ENCODE measurements at places on chromosomes 3 and 15.

- peak; percentile 80 for DNase-seq
These were observed 75.1 kb downstream of the SLC12A8 start for GRCh38 chr3:125137358-125138033.

DNA sequence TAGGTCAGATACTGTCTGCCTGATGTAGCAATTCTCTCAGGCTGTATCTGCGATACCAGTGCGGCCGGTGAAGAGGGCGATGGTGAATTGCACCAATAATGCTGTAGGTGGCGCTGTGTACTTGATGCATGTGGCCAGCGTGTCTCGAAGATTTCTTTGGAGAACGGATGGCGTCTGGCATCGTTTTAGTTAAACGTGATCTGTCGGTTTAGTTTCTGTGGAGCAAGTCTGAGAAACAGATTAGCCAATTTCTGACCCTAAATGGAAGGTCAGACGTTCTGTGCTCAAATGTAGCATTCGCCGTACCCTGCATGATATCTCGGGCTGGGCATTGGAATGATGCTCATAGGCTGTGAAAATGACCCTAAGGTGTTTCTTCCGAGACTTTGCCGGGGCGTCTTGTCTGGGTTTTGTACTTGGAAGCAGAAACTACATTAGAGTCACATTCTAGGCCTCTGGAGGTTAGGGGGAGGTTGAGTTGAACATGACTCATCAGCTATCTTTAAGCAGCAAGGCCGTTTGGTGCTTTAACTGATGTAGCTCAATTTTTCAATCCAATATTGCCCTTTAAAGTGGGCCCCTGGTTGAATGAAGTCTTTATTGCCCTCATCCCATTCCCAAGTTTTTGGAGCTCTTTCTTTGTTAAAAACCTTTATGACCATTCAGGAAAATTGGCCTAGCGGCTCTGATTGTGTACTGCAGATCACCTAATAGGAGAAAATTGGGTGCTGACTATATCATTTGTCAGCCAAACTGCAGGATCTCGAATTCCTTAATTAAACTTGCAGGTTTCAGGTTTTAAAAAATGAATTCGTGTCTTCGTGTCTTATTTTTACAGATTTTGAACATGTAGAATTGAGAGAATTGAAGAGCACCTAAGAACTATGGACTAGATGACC, 80.0 kb downstream of the SQOR start:
- peak; percentile 49 for DNase-seq

DNA sequence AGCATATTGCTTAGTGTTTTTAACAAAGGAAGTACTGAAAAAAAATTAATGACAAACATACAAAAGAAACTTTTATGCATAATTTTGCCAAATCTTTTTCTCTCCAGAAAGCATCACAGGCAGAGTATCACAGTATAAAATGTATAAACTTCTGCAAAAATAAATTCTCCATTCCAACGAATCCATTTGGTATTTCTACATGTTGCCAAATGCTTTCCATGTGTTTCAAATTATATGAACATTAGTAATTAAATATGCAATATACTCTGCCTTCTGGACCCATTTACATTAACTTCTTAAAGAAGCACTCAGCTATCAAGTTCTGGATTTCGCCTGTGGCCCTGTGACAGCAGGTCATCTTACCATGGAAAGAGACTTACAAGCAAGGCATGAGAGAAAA, 189.1 kb upstream of the ALCAM start:
- DNase-seq, result peak; percentile 5

DNA sequence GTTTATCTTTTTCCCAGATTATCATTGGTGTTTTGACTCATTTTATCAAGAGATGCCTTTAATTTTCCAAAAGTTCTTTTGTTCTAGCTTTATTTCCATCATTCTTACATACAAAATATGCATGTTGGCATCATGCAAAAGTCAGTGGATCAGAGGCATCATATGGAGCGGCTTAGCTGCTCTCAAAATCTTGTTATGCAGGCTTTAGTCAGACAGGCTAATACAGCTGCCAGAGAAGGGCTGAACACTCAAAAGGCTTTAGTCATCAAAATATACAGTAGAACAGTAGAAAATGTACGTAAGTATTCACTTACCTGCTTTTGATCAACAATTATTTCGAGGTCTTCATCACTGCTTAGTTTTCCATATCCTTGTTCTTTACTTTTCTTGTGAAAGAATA, 65.5 kb downstream of the PEX5L start:
- no peak for DNase-seq

DNA sequence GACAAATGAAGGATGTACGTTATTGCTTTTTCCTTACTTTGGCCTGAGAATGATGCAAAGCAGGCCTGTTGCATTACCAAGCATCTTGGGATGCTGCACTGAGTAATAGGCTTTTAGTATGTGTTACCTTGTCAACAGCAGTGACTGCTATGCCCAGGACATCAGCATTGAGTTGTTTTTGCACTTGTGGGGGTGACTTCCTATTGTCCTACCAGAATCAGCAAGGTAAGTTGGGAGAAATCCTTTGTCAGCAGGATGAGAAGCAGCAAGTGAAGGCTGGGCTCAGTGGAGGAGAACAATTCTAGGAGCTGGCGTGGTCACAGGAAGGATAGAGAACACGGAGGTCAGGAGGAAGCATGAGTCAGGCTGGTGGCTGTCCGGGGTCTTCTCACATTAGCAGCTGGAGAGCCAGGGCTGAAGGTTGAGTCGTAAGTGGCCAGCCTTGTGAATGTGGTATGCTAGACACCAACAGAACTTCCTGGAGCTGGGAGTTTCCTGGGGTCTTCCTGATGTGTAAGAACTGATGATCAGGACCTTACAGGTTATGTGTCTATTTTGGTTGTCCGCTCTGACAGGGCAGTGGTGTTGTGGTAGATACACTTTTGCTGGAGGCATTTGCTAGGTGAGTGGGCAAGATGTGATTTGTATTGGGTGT, 142.7 kb downstream of the FNDC3B start:
- DNase-seq, result peak; percentile 17

DNA sequence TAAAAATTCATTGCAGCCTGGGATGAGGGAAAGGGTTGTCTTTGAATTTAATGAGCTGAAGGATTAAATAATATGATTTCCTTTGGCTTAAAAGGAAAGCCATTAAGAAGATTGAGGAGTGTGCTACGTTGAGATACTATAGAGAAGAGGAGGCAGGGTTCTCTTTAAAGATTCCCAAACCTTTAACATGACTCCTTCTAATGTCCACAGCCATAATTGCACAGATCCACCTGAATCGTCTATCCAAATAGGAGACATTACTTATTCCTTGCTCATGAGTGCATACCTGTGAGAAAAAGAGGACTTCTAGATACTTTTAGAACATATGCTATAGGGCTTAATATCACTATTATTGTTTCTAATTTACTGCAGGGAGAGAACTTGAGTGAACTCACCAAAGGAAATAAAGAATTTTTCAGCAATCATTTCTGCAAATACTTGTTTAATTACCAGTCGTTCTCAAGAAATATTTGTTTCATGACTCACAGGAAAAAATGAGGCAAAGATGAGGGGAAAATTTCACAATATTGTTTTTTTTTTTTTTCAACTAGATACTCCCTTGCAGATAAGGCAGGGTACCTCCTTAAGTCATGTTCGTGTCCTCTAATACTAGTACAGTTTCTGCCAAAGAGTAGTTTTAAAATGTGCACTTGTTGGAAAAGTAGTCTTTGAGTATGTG, 8.9 kb upstream of the SUCNR1 start:
- peak; percentile 61 for DNase-seq

DNA sequence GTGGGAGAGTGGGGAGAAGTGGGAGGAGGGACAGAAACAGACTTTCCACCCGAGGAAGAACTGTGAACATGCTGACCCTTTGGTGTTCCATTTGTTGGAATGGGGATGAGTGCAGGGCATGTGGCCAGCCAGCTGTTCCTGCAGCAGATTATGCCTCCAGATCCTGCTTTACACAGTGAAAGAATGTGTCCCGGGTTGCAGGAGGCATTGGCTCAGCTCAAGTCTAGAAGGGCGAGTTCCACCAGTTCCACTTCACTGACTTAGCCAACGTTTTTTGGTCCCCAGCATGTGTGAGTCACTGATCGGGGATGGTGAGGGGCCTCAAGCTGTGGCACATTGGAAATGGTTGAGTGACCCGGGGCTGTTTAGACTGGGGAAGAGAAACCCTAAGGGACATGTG, 307.0 kb upstream of the ROPN1 start:
- no peak for DNase-seq

DNA sequence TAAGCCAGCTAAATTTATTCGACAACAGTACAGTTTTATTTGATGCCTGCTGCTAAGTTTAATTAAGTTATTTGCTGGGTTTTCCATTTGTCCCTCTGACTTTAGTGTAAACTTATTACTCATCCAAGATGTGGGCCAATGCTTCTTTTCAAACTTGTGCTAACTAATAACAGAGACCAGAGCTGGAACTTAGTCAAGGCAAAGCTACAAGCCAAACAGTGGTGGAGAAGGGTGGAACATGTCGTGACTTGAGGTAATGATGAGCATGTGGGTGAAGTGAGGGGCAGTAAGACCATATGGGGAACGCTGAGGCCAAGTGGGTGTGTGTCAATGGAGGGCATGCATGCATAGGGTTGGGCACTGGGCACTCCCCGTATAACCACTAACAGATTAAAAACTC, 63.9 kb downstream of the NMD3 start:
- DNase-seq, result no peak

GRCh38 chr3:42500091-42500490, 2.4 kb upstream of the VIPR1 start:
- no peak for DNase-seq

- DNase-seq, result no peak
These were observed 11.5 kb upstream of the NEK10 start for GRCh38 chr3:27380433-27381357.

DNA sequence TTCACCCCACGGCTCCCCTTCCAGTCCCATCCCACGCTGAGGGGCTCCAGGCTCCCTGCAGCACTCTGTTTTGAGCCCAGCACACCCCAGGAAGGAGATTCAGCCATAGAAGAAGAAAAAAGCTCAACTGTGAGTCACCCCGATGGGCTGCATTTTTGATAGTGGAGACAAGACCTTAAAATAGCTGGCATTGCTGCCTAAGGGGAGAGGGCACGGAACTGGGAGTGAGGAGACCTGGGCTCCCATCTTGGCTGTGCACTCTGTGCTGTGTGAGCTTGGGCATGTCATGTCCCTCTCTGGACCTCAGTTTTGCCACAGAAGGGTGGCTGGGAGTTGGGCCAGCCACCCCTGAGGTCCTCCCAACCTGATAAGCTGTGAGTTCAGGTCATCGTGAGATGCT, 57.2 kb upstream of the SMAD6 start:
- DNase-seq, result peak; percentile 44

DNA sequence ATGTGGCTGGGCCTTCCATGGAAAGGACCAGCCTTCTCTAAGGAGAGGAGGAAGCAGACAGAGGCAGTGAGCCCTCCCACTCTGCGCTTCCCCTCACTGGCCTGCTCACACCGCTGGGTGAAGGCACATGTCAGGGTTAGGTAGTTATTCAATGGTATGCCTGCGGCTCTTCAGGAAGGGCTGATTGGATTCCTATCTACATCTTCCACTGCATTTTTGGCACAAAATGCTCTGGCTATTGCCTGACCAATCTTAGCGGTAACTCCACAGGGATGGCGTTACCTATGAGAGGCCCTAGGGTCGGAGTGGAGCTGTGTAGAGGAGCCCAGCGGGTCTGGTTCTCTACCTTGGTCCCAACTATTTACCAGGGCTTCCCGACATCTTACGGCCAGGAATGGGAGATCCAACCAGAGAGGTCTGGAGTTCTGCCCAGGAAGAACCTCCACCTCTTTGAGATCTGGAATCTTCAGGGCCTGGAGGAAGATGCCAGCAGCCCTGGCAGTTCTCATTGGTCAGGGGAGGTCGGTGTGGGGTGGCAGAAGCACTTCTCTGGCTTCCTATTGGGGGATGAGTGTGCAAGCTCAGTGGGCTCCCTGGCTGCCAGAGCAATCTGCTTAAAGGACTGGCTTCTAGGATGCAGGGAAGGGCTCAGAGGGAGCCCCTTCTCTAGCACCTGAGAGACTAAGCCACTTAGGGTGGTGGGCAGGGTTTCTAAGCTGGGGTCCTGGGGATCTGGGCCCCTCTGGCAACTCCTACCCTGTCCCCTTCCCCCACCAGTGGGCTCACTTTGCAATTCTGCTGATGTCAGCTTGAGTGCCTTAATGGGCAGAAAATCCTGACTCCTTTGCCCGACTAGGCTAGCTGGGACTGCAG, 24.3 kb downstream of the SNX33 start:
- no peak for DNase-seq

- no peak for DNase-seq
These were observed 126.9 kb upstream of the MEF2A start for GRCh38 chr15:99438691-99439523.

GRCh38 chr3:71156062-71156665, 427.4 kb downstream of the FOXP1 start:
- DNase-seq, result no peak

DNA sequence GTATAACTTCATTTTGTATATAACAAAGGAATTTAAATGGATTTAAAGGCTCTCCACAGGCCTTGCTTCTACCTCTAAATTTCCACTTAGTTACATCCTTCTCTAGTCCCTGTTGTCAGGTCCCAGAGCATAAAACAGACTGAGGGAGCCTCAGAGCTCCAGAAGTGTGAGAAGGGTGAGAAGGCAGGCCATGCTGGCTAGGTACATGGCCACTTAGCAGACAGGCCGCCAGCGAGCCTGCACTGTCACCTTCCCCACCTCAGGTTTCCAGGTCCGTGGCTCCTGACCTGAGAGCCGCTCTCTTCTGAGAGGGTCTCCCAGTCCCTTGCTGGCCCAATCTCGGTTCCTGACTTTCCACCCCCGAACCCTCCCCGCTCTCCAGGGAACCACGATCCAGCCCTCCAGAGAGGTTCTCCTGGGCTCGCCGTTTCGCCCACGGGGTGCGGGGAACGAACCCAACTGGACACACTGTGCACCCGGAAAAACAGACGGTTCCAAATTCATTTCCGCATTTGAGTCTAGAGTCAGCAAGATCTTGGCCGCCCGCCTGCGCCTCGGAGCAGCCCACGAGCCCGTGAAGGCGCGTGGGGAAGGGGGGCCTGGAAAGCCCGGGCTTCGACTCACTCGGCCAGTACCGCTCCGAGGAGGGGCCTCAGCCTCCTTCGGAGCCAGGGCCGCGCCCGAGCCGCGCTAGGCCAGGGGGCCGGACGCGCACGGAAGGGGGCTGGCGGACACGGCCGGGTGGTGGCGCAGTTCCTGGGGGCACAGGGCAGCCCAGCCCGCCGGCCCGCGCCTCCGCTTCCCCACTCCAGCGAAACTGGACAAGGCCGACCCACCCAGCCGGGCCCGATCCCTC, 16.7 kb upstream of the SOX2 start:
- no peak for DNase-seq

DNA sequence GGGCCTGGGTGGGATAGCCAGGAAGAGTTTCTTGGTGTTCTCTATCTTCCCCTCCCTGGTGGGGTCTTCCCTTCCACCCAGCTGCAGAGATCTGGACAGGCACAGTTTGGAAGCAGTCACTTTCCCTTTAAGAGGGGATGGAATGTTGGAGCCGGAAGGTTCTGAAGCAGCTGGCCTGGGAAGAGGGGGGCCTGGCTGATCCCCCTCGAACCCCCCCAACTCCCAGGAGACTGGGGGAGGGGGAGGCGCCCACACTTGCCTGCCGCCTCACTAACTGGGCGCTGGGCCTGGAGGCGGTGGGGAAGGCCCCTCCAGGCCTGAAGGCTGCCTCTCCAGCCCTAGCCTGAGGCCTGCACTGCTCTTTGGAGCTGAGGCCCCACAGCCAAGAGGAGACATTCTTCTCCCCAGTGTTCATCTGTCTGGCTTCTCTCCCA, 1.4 kb downstream of the DVL3 start:
- peak; percentile 84 for DNase-seq

- DNase-seq, result peak; percentile 44
These were observed 9.1 kb upstream of the TICRR start for GRCh38 chr15:89566181-89566580.
